ENCODE measurements at places on chromosomes 12 and 14.
A peak's percentile ranks its signal among the peaks of the same experiment; 100 is the strongest.

DNA sequence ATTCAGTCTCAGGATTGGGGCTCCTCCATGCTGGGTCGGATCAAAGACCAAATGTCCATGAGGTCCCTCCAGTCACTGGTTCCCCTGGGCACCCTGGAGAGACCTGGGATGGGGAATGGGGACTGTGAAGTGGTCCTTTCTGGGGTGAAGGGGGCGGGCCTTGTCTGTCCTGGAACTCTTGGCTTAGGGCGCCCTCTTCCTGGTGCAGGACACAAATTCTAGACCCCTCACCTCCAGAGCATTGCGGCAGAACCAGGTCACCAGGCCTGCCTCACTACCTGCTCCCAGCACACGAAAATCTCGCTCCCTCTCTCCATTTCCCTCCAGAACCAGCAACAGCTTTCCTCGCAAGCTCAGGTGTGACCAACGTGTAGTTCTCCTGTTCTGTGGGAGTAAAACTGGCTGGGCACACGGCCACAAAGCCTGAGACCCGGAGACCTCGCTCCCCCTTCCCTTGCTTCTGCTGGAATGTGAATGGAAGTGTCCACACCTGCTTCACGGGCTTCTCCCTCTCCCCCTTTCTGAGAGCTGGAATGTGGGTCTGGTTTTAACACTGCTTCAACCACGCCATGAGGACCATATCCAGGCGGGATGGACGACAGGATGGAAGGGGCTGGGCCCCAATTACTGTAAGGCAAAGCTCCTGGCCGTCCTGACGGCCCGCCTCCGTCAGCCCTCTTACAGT lies 112.7 kb downstream of the SCARB1 start:
- DNase-seq = no peak

DNA sequence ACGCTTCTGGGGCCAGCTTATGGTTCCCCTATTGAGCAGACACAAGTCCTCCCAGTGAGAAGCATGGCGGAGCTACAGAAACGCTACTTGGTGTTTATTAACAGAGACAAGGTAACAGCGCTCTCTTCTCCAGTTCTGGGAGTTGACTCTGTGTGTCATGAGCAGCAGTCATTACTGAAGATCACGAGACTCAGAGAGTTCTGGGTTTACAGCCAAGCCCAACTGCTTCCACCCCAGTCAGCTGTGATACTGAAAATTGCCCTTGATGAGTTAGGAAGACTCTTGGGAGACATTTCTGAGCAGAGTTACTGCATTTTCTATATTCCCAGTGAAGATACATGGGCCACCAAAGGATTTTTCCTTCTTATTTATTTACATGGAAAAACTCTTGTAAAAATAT lies 48.6 kb downstream of the CFAP251 start:
- DNase-seq = peak; percentile 24

DNA sequence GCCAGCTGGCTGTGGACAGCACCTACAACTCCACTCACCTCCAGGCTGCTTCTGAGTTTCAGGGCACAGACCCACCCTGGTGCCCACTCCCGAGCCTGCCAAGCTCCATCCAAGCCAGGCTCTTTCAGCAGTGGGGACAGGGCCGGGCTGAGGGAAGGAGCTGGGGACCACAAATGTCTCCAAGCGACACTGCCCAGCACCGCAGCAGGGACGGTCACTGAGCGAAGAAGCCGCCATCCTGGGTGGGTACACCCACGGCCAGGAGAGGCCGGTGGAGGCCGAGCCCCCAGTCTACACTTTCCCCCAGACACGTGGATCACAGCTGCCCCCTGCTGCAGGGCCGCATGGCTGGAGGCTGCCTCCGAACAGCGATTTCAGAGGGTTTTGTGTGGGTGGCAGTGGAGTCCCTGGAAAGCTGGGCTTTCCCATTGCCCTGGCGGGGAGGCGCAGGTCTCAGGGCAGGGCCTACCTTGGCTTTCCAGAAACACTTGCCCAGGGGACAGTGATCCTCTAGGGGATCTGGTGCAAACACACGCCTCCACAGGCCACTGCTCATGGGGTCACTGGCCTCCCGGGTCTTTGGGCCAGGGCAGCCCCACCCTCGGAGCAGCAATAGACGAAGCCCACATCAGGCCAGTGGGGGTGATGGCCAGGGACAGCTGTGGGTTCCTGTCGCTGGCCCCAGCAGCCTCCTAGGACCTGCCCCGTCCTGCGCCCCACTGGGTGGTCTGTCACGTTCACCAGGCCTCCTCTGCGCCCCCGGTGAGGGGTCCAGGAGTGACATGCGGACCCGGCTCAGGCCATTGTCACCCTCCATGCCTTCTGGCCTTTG lies 1.2 kb upstream of the GPR132 start:
- no peak for DNase-seq

DNA sequence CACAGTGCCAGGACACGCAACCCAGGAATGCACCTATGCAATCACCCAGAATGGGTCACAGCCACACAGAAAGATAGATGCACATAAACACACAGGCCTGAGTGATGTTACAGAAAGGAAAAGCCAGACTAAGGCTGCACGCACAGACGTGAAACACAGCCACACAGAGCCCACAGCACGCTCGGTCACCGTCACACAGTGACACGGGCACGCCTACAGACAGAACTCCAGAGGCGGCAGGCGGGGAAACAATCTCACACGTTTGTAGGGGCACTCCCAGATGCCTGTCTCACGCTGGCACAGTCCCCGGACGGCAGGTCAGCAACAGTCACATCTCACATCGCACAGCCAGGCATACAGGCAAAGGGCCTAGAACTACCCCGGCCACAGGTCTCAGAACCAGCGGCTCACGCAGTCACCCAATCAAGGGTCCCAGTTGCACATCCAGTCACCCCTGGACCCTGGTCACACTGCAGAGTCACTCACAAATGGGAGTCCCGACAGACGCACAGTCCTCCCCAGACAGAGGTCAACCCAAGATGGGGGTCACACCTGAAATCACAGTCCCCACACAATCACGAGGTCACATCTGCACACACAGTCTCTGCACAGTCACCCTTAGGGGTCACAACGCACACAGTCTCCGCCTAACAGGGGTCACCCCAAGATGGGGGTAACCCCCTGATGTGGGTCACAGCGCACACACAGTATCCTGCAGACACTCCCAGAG lies 790 bp downstream of the SSH1 start:
- DNase-seq = peak; percentile 79

DNA sequence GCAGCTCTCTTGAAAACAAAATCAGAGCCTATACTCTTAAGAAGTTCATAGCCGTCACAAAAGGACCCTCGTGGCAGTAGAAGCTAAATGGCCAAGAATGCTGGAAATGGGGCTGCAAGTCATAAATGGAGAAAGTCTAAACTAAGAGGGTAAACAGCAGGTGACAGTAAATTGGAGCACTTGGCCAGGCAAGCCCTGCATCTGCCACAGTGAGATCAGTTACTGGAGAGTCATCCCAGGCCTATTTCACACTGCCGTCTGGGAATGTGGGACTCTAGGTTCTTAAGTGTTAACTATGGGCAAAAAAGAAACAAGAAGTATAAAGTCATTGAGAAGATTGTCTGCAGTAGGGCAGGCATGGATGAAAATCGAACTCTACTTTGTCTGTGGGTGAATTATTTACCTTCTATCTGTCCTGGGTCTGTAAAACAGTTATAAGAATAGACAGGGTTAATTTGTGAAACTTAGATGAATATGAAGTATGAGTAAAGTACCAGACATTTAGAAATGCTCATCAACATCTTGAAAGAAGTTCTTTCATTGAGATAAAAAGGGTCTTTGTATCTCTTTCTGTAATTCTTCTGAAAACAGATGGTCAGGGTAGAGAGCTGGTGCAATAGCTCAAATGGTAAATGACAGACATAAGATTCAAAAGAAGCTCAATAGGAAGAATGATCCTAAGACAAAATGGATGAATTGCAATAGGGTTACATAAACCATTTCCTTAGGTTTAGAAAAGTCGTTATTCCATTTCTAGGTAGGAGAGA lies 792.5 kb downstream of the DIO2 start:
- DNase-seq = no peak

- peak; percentile 75 for DNase-seq
Measured at GRCh38 chr12:105740970-105741725, 397.6 kb downstream of the NUAK1 start.

DNA sequence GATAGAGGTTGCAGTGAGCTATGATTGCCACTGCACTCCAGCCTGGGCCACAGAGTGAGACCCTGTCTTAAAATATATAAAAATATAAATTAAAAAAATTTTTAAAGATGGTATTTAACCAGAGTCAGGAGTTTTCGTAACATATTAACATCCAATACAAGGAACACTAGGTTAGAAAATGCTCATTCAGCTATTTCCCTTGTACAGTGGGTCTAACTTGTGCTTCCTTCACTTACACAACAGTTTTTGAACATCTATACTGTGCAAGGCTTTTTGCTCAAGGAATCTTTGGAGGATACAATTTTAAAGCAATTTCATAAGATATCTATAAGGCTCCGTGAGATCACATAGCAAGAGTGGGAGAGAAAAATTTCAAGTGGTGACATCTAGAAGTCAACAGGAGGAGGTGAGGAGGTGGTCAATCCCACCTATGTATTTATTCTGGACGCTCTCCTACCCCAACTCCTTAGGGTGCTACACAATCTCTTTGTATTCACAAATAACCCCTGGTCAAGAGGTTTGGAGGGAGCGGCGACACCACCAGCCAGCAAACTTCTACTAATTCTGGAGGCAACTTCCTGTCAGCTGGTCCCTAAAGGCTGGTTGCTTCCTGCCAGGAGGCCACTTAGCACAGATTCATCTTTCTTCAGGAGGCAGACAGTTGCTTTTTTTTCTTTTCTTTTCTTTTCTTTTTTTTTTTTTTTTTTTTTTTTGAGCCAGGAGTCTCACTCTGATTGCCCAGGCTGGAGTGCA lies 22.2 kb downstream of the DUSP16 start:
- DNase-seq = no peak

GRCh38 chr12:94429191-94429590 lies 30.5 kb downstream of the CEP83 start:
- no peak for DNase-seq

DNA sequence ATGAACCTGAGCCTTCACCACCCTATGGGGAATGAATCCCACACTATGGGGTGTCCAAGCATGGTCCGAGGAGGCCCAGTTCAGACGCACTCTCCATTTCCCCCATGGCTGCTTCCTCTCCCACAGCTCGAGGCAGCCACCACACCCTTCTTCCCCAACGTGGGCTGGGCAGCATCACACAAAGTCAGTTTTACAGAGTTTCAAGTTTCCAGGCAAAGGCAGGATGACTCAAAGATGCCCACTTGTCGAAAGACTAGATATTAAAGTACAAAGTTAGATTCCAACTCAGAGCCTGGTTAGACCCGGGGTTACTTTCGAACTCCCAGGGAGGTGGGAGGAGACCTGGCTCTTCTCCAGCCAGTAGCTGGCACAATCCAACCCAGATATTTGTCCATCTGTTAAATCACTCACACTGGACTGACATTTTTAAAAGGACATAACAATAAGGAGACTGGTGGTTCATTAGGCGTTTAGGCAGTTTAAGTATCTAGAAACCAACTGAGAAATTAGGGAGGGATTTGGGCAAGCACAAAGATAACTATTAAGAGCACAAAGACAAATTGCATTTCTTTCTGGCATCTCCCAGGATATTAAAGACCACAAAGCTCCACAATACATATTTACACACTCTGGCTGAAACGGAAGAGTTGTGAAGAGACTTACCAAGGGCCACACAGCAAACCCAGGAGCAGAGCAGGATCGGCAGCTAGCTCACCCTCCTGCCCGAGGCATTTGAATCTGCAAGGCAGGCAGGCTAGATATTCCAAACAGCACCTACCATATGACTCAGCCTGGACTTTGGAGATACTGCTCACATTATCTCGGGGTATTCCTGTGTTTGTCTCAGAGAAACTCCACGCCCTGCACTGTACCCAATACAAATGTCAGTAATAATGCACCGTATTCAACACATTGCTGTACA lies 34.8 kb downstream of the TMCC3 start:
- DNase-seq = no peak

DNA sequence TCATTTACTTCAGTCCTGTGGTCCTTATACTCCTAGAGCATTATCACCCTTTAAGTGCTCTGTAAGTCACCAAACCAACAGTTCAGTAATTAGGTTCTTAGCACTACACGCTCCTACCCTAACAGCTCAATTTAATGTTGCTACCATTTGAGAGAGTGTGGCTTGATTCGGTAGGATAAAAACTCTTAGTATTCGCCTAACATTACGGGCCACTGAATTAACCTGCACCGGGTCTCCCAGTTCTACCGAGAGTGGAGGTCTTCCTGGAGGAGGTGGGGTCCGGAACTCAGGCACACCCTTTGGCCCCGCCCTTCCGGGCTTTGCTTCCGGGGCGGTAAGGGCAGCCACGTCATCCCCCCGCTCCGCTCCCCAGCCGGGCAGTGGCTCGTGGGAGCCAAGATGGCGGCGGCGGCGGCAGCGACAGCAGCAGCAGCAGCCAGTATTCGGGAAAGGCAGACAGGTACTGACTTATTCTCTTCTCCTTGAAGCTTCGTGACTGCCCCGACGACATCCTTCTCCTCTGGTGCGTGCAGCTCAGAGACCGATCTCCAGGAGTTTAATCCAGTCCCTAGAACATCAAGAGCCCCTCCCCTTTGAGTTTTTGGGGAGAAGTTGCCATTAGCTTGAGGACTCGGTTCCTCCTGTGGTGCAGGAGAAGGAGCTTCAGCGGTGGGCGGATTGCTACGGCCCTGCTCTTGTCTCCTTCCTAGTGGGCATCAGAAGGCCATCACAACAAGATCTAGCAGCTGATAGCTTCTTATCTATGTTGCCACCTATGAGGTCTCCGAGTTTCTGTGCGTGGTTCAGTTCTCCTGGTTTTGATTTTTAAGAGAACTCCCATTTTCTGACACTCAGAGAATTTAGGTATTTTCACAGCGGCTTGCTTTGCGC lies at the start of gene SCFD1:
TSS of gene SCFD1 (plus strand) at position 380 of the 891 bp plus-strand sequence. CDS start at position 400, 20 bp downstream.
- peak; percentile 90 for DNase-seq

GRCh38 chr12:42144158-42144407 lies 591 bp downstream of the GXYLT1 start:
- DNase-seq = no peak

DNA sequence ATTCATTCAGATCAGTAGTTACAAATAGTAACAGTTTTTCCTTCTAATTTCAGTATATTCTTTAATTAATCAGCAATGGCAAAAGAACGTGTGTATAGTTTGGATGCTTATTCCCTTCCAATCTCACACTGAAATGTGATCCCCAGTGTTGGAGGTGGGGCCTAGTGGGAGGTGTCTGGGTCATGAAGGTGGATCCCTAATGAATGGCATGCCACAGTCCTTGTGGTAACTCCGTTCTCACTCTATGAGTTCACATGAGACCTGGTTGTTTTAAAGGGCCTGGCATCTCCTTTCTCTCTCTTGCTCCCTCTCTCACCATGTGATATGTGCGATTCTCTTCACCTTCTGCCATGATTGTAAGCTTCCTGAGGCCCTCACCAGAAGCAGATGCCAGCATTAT lies 18.9 kb upstream of the SYNDIG1L start:
- DNase-seq = no peak

- peak; percentile 27 for DNase-seq
Measured at GRCh38 chr14:105484069-105484996, 2.4 kb upstream of the CRIP1 start.

DNA sequence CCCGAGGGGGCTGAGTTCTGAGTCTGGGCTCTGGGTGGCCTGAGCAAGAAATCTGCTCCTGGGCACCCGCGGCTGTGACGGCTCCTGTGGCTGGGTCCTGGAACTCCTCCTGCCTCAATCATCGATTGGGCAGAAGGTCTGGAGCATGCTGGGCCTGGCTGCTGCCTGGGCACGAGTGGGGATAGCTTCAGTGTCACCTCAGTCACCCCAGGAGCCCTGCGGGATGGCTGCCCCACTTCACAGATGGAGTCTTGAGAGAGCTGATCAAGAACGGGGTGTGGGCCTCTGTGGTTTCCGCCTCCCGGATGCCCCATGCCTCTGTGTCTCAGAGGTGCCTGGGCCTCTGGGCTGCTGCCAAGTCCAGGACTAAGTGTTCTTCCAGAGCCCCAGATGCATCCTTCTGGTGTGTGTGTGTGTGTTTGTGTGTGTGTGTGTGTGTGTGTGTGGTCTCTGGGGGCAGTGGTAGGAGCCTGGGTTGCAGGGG lies 185.6 kb upstream of the C14orf180 start:
- DNase-seq = no peak

All from fibroblast of skin of right biceps (primary cell).